ENCODE measurements at places on chromosomes 5 and 9. TPM values are rescaled to one million over a fixed set of nuclear protein-coding genes. Genes with fewer than 3 reads are reported as not detected.

Gene PGM5
- not detected for total RNA-seq

Gene HAVCR2
- total RNA-seq, result 53.7 TPM

Gene CCDC69
- 64.7 TPM for total RNA-seq

Gene EGFLAM
- total RNA-seq, result not detected

Gene GFPT2
- not detected for total RNA-seq
